NCI-H774 (cell line): ENCODE measurements at places on chromosomes 4 and X.
A peak's percentile ranks its signal among the peaks of the same experiment; 100 is the strongest.

GRCh38 chr4:40238700-40239548 lies 42.1 kb downstream of the RHOH start:
- no peak for DNase-seq

- DNase-seq, result no peak
These were observed 47.6 kb upstream of the PRSS12 start for GRCh38 chr4:118400356-118400755.

GRCh38 chr4:3402491-3403347 lies 39.0 kb upstream of the HGFAC start:
- DNase-seq, result no peak

DNA sequence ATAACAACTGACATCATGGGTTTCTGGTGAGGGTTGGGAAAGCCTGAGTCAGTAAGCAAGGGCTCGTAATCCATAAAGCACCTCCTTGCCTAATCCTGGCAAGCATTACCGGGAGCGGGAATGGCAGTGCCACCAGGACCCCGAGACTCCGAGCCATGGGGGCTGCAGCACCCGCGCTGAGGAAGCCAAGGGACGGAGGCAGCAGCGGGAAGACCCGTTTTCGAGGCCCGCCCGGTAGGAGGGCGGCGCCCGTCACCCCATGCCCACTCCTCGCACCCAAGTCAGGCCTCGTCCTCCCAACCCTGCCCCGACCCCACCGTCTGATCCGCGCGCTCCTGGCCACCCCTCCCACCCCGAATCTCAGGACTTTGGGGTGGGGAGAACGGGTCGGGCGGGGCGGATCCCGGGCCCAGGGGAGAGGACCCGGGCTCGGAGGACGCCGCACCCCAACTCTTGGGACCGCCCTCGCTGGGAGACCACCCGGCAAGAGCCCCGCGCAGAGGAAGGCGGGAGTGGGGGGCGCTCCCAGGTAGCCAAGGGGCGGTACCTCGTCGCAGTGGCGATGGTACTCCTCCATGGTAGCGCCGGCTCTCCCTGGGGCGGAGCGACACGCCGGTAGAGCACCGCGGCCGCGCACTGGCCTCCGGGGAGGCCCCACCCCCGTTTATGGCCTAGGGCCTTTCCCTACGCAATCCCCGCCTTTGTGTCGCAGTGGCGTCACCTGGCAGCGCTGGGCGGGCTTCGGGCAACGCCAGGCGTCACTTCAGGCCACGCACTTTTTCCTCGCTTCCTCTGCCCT lies at the start of gene DYNLT3:
TSS of gene DYNLT3 (minus strand) at position 638 of the 799 bp plus-strand sequence. CDS start at position 577, 61 bp downstream.
- DNase-seq, result peak; percentile 78

DNA sequence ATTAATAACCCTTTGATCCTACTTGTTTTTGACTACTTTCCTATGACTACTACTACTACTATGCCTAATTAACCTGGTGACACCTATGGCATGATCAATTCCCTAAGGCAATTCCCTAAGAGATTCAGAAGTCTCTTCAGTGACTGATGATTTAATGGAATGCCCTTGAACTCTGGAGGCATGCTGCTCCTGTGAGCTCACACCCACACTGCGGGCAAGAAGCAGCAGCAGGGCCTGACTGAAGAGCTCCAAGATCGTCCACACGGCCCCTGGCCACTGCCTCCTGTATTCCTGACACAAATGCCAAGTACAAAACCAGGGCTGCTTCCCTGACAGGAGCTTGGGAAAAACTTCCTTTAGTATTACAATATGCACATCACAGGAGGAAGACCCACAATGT lies 74.2 kb upstream of the STS start:
- DNase-seq, result no peak

GRCh38 chrX:31832263-31832662 lies 760.4 kb upstream of the FTHL17 start:
- DNase-seq, result no peak

- DNase-seq, result no peak
These were observed 220.0 kb downstream of the NWD2 start for GRCh38 chr4:37464373-37465128.

GRCh38 chrX:49292400-49293362 lies 10.8 kb upstream of the GAGE10 start:
- no peak for DNase-seq

- no peak for DNase-seq
These were observed 54.2 kb downstream of the MND1 start for GRCh38 chr4:153398713-153399112.

GRCh38 chr4:101019313-101019712 lies 328.0 kb downstream of the PPP3CA start:
- DNase-seq, result no peak

DNA sequence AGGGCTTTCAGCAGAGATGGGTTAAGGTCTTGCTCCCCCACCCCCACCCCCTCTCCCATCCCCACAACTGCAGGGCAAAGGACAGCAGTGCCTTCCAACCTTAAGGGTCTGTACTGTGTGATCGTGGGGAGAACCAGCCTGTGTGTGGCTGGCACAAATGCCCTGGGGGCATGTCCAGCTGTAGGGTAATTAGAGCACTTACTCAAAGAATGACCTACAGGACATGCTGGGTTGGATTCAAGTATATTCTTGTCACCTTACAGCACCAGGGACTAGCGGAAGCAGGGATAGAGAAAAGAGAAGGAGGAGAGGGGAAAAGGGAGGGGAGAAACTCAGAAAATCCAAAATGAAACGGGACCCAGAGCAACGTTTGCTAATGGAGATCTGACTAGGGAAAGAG lies 191.3 kb upstream of the GATB start:
- no peak for DNase-seq

GRCh38 chr4:88148560-88148959 lies 9.9 kb downstream of the ABCG2 start:
- DNase-seq, result no peak

DNA sequence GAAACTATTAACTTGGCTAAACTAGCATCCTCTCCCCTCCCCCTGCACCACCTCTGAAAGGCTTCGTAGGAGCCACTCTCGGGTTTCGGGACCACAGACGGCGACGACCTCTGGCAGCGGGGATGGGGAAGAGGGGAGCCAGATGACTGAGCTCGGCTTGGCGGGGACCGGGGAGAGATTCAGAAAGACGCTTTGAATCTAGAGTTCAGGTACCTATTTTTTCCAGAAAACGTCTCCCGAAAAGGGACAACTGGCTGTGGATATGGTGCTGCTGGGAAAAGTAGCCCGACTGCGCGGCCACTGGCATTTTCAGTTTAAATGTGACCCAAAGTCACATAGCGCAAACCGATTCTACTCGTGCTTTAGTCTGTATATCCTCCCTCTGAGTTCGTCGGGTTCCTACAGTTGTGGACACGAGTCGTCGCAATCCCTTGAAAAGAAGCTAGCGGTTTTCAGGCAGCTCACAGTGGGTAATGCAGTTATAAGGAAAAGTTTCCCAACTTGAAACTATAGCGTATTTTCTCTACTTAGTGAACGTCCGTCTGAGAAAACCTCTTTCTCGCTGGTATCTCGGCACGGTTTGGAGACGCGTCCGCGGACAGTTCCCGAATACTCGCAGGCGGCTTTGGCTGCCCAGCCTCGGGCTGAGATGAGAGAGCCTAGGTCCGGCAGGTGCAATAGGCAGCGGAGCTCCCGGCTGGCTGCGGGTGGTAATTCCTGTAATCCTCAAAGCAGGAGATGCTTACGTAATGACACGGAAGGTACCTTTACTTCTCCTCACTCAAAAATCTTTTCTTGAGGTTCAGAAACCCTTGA lies 1.3 kb downstream of the PARM1 start:
- DNase-seq, result peak; percentile 25
